Progenitor cell of endocrine pancreas (in vitro differentiated cells): ENCODE measurements at places on chromosomes 3 and 15. TPM values are rescaled to one million over a fixed set of nuclear protein-coding genes. Genes with fewer than 3 reads are reported as not detected.

SAMD7 gene
- total RNA-seq, result not detected in 2 replicates

DNA sequence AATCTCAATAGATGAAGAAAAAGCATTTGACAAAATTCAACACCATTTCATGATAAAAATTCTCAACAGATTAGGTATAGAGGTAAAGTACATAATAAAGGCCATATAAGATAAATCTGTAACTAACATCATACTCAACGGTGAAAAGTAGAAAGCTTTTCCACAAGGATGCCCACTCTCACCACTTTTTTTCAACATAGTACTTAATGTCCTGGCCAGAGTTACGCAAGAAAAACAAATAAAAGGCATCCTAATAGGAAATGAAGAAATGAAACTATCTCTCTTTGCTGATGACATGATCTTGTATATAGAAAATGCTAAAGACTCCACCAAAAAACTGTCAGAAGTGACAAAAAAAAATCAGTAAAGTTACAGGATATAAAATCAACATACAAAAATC is 33.0 kb downstream of the THBS1 start:
- no peak for DNase-seq

DNA sequence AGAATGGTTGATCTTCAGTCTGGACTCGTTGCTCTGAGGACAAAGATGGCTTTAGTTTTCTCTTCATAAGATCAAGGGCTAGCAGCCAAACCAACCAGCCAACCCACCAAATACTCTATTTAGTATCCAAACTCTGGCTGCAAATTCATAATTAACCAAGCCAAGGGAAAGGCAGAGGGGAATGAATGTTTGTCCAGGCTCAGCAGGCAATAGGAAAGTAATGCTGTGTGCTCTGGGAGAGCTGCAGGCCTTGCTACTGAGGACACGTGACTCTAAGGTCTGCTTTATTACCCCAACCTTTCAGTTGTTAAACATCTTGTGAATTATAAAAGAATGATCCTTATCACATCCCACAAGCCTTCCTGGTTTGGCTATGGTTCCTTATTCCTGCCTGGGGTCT is 52.3 kb upstream of the GALNT15 start:
- no peak for DNase-seq

GRCh38 chr3:61192222-61192621 is 59.0 kb downstream of the FHIT start:
- DNase-seq, result no peak

GRCh38 chr15:31486906-31487695 is 160.5 kb downstream of the KLF13 start:
- DNase-seq, result peak; percentile 8

DNA sequence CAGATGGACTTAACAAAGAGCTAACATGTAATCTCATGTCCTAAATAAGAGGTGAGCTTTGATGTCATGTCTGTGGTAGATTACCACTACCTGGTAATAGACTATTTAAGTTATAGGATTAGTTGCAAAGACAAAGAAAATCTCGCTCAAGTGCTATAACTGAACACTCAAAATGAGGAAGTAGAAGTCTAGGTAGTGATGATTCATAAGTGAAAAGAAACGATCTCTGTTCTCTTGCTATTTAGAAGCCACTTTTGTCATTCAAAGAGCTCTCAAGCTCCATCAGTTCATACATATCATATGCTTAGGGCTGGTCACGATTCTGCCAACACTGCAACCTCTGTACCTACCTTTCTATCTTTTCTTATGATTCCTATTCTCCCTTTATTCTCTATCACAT is 110.9 kb downstream of the EDEM1 start:
- DNase-seq, result no peak

DNA sequence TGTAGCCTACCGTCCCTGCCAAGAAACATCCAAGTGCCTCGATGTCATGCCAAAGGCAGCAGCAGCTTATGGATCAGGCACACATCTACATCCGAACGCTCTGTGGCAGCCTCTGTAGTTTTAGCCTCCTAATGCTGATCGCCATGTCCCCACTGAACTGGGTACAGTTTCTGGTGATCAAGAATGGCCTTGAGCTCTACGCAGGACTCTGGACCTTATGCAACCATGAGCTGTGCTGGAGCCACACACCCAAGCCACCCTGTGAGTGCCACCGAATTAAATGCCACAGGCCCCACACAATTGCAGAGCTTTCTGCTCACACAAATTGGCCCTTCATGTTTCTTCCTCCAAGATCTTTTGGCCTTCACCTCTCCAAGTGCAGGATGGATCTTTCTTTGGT is 543 bp downstream of the TMEM202 start:
- no peak for DNase-seq

TP63 gene
- total RNA-seq, result 0.72 and 1.6 TPM in 2 replicates

DNA sequence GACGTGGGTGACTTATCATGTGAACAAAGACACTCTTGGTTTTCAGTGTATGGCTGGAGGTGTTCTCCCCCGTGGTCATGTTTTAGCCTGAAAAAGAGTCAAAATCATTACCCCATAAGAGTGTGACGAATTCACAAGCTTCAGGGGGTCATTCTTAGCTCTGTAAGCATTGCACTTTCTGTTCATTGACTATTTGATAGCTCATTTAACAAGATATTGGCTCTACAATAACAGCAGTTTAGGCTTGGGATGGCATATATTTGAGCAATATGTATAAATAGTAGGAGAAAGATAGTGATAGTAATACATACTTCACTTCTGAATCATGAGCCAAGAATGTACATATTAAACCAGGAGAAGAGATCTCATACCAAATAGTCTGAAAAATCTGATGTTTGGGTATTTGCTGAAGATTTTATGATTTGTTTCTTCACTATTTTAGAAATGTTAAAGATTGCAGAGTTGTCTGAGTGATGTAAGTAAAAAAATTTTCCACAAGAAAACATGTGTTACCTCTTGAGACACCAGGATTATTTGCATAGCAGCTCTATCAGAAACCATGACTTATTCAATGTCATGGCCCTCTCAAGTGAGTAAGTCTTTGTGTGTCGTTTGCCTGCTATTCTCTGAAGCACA is 996.0 kb downstream of the OTOL1 start:
- no peak for DNase-seq

DNA sequence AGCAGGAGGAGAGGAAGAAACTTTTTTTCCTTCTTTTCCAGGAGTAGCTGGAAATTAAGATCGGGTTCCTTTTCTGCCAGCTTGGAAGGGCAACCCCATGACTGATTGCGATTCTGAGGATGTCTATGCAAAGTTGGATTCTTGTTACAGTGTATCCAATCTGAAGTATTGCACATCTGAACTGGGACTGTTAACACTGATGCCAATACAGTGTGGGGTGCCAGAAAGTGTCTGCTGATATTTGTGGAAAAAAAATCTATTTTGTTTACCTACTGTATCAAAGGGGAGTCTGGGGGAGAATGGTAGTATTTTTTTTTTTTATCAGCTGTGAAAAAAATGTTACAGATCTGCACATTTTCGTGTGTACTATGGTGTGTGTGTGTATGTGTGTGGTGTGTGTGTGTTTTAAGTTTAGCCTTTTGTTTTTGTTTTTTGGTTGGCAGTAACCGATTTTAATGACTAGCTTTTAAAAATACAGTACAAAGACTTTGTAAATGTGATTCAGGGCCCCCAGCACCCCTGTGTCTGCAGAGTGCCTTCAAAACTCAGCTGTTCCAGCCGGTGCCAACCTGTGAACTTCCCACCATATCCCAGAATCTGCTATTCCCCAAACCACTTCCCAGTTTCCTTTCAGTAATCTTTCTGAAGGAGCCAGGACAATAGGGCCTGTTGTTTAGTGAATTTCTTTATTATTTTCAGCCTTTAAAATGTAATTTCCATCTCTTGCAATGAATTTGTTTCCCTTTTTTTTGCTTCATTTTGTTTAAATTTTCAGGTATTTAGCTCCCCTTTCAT is 1.9 kb downstream of the RAP2B start:
- DNase-seq, result no peak

GRCh38 chr15:59052915-59053407 is 52.0 kb upstream of the CCNB2 start:
- DNase-seq, result no peak

POLQ gene
- total RNA-seq, result 9.6 and 9.9 TPM in 2 replicates

GRCh38 chr3:50270422-50271224 is 1.7 kb downstream of the SEMA3B start:
- DNase-seq, result no peak

PLSCR4 gene
- 9.2 and 10.2 TPM in 2 replicates for total RNA-seq

GRCh38 chr15:85174521-85174920 is 192.9 kb downstream of the PDE8A start:
- no peak for DNase-seq

ATP2B2 gene
- total RNA-seq, result 0.07 TPM in 2 replicates

DNA sequence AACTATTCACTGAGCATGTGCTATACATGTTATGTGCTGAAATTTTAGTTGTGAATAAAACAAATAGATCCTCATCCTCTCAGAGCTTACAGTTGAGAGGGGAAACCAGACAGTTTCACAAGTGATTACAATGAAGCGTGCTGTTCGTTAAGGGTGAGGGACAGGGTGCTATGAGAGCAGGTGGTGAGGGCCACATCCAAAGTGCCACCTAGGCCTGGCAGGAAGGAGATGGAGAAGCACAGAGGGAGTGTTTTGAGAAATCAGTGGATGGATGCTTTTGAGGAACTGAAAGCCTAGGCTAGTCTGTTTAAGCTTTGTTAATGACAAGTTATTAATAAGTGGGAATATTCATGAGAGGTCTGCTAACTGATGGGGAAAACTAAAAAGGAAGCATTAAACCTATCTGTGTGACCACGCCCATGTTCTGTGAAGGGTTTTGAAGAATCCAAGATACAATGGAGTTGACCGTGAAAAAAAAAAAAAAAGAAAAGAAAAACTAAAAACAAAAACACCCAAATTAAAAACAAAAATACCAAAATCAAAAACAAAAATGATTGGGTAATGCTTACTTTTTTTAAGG is 7.3 kb downstream of the MCTP2 start:
- no peak for DNase-seq

DNA sequence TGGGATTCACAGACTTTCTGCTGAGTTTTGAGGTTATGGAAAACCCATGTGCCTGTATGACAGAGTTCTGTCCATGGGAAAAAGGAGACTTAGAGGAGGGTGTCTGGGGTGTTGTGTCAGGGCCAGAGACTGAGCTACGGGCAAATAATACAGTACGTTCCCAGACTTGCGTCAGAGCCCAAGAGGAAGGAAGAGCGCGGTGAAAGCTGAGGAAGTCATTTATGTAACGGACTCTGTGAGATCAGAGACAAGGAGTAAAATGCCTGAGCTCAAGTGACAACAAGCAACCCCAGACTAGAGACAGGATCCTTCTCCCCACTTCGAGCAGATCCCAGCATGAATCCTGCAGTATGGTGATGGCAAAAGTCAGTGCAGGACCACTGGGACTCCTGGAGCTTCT is 368.6 kb upstream of the MCTP2 start:
- DNase-seq, result no peak

DNA sequence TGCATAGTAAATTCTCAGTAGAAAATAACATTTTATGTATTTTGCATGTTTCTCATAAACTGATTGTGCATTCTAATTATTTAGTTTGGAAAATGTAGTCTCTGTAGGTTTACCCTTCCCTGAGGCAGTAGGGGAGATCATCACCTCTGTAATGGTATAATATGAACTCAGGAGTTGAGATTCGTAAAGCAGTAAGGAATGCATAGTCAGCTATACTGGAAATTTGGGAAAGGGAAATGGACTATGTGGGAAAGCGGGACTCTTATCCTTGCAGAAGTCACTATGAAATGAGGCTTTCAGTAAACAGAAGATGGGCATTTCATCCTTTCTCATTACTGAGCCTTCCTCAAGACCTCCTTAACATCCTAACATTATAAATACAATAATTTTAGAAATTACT is 261.9 kb upstream of the CTDSPL start:
- no peak for DNase-seq

FANCD2OS gene
- not detected in 2 replicates for total RNA-seq
